A172 (cell line): ENCODE measurements at places on chromosomes 3 and 15. TPM values are rescaled to one million over a fixed set of nuclear protein-coding genes. Genes with fewer than 3 reads are reported as not detected.
A peak's percentile ranks its signal among the peaks of the same experiment; 100 is the strongest.

CKMT1A gene
- not detected in 2 replicates for total RNA-seq

SENP8 gene
- 1.3 and 1.8 TPM in 2 replicates for total RNA-seq

CHRFAM7A gene
- total RNA-seq = not detected in 2 replicates

GRCh38 chr15:72202801-72203506 is 5.4 kb upstream of the GRAMD2A start:
- no peak for DNase-seq

DNA sequence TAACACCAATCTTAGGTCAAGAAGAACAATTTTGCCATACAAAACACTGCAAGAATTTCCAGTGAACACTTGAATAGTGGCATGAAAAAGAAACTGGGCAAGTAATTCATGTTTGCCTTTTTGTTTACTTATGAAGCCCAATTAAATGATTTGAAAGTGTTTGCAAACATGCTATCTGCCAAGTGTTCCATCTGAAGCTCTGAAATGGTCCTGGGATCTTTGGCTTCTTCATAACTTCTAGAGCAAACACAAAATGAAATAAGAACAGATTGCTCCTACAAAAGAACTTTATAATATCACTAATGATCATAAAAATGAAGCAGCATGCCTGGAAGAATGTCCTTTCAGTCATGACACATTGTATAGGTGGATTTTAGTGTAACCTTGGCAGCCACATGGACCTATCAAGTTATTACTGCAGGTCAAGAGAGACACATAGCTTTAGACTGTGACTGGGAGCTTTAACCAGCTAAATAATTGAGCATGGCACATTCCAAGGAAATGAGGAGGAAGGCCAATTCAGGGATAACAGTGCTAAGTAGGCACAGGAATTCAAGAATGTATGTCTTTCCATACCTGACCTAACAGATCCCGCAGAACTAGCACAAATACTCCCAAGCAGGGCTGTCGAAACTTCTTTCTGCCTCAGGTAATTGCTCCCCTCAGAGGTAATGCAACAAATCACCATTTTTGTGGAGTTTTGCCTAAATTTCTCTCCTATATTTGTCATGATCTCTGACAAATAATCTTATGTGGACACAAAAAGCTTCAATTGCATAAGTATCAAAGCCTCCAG is 144.6 kb downstream of the DUT start:
- DNase-seq = no peak

DNA sequence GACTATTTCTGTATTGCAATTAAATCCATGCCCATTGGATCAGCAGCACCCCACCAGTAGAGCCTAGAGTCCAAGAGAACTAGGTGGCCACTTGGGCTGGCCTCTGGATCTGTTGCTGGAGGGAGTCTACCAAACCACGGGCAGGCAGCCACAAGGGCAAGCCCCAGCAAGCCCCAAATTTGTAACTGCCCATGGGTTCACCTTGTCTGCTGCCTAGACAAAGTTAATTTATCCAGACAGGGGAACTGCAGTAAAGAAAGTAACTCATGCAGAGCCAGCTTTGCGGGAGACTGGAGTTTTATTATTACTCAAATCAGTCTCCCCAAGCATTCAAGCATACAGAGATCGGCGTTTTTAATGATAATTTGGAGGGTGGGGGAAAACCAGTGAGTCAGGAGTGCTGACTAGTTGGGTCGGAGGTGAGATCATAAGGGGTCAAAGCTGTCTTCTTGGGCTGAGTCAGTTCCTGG is 74.0 kb upstream of the TERB2 start:
- DNase-seq = peak; percentile 8

- DNase-seq = no peak
Measured at GRCh38 chr3:64625381-64625780, 62.4 kb downstream of the ADAMTS9 start.

DNA sequence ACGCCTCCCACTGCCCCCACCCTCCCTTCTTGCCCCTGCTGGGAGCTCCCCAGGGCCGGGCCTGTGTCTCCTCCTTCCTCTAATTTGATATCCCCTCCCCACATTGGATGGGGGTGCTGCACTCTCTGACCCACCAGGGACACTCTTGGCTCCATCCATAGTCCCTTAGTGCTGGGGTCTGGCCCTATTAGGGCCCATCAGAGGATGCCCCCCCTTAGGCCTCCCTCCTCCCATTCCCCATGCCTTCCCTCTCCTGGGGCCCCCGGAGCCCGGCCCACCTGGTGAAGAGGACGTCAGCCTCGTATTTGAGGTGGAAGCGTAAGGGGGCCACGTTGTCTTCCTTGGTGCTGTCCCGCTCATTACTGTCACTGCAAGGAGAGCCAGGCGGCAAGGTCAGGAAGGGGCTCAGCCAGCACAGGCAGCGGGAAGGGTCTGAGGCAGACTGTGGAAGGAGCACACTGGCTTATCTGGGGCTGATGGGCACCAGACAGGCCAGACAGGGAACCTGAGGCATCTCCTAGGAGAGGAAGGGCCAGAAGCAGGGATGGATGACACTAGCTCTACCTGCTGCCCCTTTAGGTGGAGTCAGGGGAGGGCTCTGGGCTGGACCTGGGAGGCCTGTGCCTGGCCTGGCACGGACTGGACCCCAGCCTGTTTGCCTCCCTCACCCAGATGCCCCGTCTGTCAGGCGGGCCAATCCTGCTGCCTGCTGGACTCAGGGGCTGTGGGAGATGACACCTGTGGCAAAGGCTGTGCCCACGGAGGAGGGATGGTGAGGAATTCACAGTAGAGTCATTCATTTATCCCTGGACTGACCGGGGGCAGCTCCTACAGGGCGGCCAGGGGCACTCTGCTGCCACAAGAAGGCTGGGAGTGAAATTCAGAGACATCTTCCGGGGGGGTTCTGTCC is 36.2 kb downstream of the FEM1B start:
- DNase-seq = no peak

- peak; percentile 6 for DNase-seq
Measured at GRCh38 chr3:22922317-22922716, 280.8 kb upstream of the UBE2E2 start.

DNA sequence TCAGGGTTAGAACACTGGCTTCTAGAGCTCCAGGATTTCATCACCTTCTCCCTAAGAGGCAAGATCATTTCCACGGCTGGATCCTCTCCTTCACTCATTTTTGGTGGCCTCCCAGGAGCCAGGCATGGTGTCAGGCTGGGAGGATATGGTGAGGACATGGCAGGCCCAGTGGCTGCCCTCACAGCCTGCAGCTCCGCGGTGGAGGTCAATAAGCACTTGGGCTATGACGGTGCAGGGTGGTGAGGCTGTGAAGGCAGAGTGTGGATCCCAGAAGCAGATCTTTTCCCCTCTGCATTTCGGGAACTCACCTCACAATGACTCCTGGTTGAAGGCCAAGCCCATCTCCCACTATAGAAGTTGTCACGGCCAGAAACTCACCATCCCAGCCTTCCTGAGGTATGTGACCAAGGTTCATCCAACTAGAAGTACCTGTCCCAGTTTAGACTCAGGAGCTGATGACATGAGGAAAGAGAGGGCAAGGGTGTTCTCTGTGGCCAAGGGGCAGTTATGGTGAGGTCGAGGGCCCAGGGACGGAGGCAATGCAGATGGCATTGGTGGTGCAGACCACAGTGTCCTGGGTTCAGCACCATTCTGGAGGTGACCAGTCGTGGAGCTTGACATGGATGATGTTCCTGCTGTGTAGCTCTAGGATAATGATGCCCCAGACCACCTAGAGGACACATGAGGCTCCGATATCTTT is 100.1 kb upstream of the SMAD3 start:
- no peak for DNase-seq

DNA sequence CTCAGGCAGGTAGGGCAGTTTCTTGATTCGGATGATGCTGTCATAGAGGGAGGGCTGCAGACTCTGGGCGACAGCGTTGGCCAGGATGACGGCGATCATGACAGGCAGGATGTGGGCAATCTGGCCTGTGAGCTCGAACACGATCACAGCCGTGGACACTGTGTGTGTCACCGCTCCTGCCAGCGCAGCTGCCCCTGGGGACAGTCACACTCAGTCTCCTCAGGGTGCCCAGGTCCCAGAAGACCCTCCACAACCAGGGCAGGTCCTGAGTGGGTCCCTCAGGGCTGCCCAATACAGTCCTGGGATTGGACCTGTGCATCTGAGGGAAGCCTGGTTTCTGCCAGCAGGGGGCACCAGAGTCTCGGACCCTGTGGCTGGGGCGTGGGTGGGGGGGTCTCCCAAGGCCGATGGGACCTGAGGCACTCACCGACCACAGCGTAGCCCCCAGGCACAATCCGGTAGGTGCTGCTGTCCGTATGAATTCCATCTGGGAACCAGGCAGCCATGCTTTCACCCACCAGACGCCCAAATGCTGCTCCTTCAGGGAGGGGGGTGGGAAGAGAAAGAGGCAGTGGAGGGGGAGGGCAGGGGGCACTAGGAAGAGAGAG is 7.2 kb downstream of the CLCN2 start:
- DNase-seq = no peak

GRCh38 chr3:180619723-180620122 is 17.8 kb downstream of the TTC14 start:
- no peak for DNase-seq

DNA sequence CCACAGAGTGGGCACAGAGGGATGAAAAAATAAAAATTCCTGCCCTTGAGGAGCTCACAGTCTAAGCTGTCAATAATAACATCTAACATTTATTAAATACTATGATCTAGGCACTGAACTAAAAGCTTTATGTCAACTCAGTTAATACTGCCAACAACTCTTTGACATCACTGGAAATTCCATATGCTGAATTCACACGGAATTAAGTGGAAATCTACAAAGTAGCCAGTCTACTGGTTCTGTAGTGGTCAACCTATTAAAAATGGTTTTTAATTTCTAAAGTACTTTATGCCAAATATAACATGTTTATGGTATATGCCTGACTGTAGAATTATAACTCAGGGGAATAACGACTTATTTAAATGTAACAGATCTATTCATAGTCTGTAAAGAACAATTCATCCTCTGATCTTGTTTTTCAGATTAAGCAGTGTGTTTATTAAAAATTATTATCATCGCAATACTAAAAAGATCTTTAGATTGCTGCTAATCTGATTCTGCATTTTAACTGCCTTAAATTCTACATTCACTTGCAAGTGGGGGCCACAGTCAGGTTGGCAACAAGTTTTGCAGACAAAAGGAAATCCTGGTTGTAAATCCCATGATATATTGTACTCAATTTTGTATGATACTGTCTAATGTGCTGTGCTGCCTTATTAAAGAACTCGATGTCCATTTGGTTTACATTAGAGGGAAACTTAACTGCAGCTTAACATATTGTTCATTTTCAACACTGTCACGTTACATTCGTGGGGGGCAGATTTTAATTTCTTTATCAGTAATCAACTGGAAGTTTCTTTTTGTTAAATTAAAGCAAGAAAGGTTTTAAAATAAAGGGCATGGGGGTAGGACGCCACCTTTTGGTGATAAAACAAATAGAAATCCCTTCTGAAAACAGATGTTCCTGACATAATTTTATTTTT is 2.6 kb upstream of the FOXP1 start:
- peak; percentile 48 for DNase-seq

DNA sequence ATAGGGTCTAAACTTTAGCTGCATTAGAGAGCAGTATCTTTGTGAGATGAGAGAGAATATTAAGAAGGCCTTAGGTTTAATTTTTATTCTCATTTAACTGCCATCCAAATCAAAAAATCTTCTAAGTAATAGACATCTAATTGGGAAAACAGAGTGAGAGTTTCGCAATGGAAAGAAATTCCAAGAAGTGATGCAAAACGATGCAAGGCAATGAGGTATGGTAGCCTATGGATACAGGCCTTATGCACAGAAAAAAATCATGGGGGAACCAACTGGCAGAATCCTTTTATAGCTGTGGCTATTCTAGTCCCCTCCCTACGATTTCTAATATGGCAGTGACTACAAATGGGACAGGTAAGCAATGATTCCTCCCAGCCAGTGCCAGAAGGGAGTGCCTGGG is 225.9 kb downstream of the GREM1 start:
- DNase-seq = no peak
